ENCODE measurements at places on chromosomes 1 and 21.
A peak's percentile ranks its signal among the peaks of the same experiment; 100 is the strongest.

DNA sequence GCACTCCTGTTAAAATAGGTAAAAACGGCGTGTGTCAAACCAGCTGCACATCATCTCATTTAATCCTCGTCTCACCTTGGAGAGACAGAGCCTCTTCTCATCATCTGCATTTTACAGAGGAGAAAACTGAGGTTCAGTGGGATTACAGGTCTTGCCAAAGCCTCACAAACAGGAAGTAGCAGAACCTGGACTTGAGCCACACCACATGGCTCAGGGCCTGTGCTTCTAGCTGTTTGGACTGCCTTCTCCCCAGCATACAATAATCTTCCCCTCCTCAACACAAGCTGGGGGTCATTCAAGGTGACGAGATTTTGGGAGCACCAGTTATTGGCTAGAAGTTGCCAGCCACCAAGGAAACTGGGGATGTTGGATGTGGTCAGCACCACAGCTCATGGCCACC is 167.9 kb upstream of the ZC3H12A start:
- no peaks in the 10 kb centered on the region for H3K4me1 ChIP-seq
- peaks cover 21% of the 10 kb centered on the region for H3K27me3 ChIP-seq
- H3K27ac ChIP-seq: no peak overlapping the region
- no peak overlapping the region for H3K4me3 ChIP-seq
- no peaks in the 10 kb centered on the region for H3K36me3 ChIP-seq

- peaks cover 6% of the 10 kb centered on the region for H3K36me3 ChIP-seq
- H3K4me1 ChIP-seq: no peaks in the 10 kb centered on the region
- no peak for DNase-seq
- H3K4me3 ChIP-seq: no peak overlapping the region
Measured at GRCh38 chr1:219324171-219324570, 150.5 kb downstream of the LYPLAL1 start.

DNA sequence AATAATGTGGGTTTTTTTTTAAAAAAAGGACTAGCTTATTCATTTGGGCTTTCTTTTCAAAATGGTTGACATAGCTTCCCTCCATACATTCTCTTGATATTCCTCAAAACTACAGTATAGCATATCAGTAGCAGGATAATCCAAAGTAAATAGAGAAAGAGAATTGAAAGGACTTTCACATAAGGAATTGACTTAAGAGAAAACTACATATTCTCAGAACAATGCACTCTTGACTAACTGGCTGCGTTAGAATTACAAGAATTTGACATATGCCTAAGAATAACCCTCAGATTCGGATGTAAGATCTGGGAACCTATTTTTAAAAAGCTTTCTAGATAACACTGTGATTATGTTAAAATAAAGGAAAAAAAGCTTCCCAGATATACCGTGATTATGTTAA is 3.1 kb downstream of the PRKAB2 start:
- peaks cover 29% of the 10 kb centered on the region for H3K4me1 ChIP-seq
- H3K36me3 ChIP-seq: peaks cover 44% of the 10 kb centered on the region

- no peaks in the 10 kb centered on the region for H3K27me3 ChIP-seq
- no peak overlapping the region for H3K27ac ChIP-seq
- H3K4me3 ChIP-seq: no peak overlapping the region
- peaks cover 36% of the 10 kb centered on the region for H3K4me1 ChIP-seq
- DNase-seq: no peak
Measured at GRCh38 chr1:225447650-225448089, 19.8 kb upstream of the LBR start.

DNA sequence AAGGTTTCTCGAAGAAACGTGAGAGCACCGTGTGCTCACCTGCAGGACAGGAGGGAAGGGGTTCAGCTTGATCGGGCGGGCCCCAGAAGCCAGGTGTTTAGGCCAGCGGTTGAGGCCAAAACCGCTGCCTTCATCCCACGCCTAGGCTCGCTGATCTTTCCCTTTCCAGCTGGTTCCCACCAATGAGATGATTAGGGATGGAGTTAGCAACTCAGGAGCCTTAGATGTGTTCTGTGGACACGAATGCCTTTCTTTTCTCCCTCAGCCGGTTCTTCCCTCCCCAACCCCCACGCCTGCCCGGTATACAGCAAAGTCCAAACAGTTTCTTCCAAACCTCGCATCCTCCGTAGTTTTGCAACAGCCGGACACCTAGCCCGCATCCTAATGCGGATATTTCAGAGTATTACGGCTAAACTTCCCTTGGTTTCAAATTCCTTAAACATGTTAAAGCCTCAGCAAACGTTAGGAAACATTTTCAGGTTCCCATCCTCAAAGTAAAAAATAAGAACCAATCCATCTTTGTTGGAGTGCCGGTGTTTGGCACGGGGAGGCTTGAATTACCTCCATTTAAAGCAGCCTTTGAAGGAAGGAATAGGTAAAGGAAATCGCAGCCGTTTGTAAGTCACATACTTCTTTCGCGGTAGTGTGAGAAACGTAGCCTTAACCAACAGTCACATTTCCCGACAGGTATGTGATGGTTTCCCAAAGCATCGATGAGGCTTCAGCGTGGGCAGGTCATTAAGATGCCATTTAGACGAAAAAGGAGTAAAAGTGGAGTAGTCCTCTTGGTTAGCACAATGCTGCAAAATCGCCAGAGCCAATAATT is 1.1 kb downstream of the LRRC8C start:
- peak overlapping the region; percentile 93 for H3K4me3 ChIP-seq
- peaks cover 8% of the 10 kb centered on the region for H3K36me3 ChIP-seq
- peak overlapping the region; percentile 77 for H3K27ac ChIP-seq
- DNase-seq: no peak
- no peaks in the 10 kb centered on the region for H3K27me3 ChIP-seq
- H3K4me1 ChIP-seq: peaks cover 33% of the 10 kb centered on the region

GRCh38 chr1:160935527-160936258 is 18.9 kb downstream of the ITLN2 start:
- no peak overlapping the region for H3K4me3 ChIP-seq
- peak overlapping the region; percentile 50 for H3K27ac ChIP-seq
- no peaks in the 10 kb centered on the region for H3K27me3 ChIP-seq

- no peaks in the 10 kb centered on the region for H3K36me3 ChIP-seq
- H3K27me3 ChIP-seq: peaks cover 4% of the 10 kb centered on the region
- no peak for DNase-seq
Measured at GRCh38 chr1:63082766-63083165, 239.6 kb upstream of the FOXD3 start.

- peaks cover 99% of the 10 kb centered on the region for H3K4me1 ChIP-seq
- DNase-seq: no peak
- H3K27me3 ChIP-seq: no peaks in the 10 kb centered on the region
- H3K36me3 ChIP-seq: peaks cover 93% of the 10 kb centered on the region
- peak overlapping the region; percentile 72 for H3K4me3 ChIP-seq
Measured at GRCh38 chr1:30743584-30744059, 14.0 kb downstream of the LAPTM5 start.

- DNase-seq: no peak
- peaks cover 43% of the 10 kb centered on the region for H3K36me3 ChIP-seq
- H3K4me1 ChIP-seq: no peaks in the 10 kb centered on the region
- H3K4me3 ChIP-seq: no peak overlapping the region
Measured at GRCh38 chr1:58477390-58477789, 69.1 kb downstream of the OMA1 start.

DNA sequence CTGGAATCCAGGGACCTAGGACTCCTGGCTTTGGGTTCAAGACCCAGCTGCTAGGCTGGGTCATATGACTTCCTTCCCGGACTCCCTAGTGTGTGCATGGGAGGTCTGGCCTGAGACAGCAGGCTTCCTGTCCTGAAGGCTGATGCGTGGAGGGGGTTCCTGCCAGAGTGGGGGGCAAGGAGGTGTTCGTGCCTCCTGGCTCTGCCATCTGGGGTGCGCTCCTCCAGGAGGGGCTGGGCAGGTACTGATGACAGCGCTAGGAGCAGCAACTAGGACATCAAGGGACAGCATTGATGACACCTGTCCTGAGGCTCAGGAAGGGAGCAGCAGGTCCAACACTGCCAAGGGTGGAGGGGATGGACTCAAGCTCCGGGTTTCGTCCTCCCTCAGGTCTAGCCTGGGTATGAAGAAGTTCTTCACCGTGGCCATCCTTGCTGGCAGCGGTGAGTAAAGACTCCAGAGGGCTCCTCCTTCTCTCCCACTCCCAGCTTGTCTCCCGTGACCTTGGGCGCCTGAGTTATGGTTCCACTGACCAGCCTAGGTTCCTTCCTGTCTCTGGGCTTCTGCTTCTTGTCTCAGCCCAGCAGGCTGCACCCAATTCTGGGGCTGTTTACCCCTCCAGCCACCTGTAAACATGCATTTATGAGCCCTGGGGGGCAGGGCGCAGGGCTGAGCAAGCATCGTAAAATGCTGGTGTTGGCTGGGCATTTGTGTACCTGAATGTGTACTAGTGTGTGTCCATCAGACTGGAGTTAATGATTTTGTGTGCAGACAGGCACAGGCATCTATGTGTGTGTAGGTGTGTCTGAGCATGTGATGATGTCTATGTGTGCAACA is 871 bp downstream of the PLA2G2F start:
- H3K4me3 ChIP-seq: no peak overlapping the region
- no peak overlapping the region for H3K27ac ChIP-seq
- H3K36me3 ChIP-seq: no peaks in the 10 kb centered on the region
- no peak for DNase-seq

GRCh38 chr1:22915231-22915630 is 57.4 kb downstream of the LACTBL1 start:
- no peaks in the 10 kb centered on the region for H3K4me1 ChIP-seq
- no peaks in the 10 kb centered on the region for H3K36me3 ChIP-seq
- DNase-seq: no peak
- peaks cover 2% of the 10 kb centered on the region for H3K27me3 ChIP-seq

DNA sequence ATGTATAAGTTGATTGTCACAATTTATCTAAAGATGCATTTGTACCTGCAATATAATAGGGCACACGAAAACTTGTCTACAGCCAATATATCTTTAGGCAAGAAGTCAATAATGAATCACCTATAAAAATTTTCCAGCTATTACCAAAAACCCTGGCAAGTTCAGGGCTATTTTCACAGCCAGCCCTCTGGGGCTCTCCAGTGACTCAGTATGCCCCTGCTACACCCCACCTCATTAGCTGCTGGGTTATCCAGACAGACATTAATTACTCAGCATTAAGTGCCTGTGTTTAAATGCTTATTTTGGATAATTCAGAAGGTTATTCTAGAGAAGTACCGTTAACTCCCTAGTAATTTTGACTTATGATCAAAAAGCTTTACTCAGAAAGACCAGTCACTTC is 220.2 kb downstream of the TBX15 start:
- H3K4me1 ChIP-seq: no peaks in the 10 kb centered on the region
- H3K27me3 ChIP-seq: no peaks in the 10 kb centered on the region
- DNase-seq: no peak
- H3K36me3 ChIP-seq: no peaks in the 10 kb centered on the region
- H3K4me3 ChIP-seq: no peak overlapping the region

- H3K4me3 ChIP-seq: no peak overlapping the region
- H3K4me1 ChIP-seq: no peaks in the 10 kb centered on the region
- no peak for DNase-seq
- no peak overlapping the region for H3K27ac ChIP-seq
Measured at GRCh38 chr1:203103216-203103615, 17.4 kb upstream of the MYOG start.

GRCh38 chr1:156276532-156276931 is 6.1 kb downstream of the SMG5 start:
- H3K36me3 ChIP-seq: peaks cover 78% of the 10 kb centered on the region
- H3K27ac ChIP-seq: no peak overlapping the region
- DNase-seq: no peak
- no peaks in the 10 kb centered on the region for H3K27me3 ChIP-seq

DNA sequence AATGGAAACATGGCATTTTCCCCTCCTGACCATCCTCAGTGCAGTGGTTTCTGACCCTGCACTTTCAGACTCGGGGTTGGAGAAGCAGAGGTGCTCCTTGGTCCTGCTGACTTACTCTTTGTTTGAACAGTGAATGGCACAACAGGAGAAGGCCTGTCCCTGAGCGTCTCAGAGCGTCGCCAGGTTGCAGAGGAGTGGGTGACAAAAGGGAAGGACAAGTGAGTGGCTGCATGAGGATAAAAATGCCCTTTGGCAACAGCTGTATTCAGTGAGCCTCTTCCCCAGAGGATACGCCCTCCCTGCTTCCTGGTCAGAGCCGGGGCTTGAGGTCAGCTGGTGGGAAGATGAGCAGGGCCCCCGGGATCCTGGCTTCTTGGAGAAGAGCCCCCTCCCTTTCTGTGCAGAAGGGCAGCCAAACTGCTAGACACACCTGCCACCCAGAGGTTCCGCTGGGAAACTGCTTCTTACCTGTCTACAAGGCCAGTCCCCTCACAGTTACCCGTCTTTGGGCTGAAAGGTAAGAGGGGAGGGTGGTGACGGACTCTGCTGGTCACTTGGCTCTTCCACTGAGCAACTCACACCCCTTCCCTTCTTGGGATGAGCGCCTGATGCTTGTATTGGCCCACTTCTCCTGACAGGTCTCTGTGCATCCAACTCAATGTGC is 16.6 kb downstream of the NPL start:
- no peaks in the 10 kb centered on the region for H3K36me3 ChIP-seq
- DNase-seq: no peak
- H3K27me3 ChIP-seq: no peaks in the 10 kb centered on the region
- no peaks in the 10 kb centered on the region for H3K4me1 ChIP-seq
- H3K4me3 ChIP-seq: no peak overlapping the region

DNA sequence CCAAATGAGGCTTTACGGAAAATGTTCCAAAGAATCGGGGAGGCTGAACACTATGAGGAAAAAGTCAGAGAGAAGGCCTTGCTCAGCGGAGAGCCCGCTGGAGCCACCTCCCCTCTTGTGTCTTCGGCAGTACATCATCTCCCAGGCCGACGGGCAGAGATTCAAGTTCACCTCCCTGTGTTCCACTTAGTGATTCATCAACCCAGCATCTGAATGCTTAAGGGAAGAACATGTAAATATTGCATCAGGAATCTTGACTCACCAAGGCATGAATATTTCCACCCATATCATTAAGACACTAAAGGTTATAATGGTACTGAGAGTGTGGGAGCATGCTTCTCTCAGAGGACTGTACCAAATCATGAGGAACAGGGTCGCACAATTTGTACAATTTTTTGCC is 172.5 kb downstream of the ST6GALNAC5 start:
- no peaks in the 10 kb centered on the region for H3K36me3 ChIP-seq
- H3K27me3 ChIP-seq: peaks cover 2% of the 10 kb centered on the region
- H3K4me3 ChIP-seq: no peak overlapping the region
